RWPE1 (cell line): ENCODE measurements at places on chromosomes 5 and 9.

DNA sequence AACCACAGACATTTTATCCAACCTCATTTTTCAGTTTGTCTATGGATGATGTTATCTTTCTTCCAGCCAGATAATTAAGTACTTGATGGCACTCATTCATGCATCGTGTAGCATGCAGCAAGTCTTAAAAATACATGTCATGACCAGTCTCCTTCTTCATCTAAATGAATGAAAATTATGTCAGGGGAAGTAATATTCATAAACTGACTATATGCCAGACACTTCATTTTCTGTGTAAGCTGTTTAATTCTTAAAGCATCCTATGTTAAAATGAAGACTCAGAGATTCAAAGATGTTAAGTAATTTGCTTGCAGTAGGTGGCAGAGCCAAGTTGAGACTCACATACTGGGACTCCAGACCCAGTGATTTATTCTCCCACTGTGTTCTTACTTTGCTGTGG, 181.7 kb upstream of the CD180 start:
- DNase-seq = no peak

DNA sequence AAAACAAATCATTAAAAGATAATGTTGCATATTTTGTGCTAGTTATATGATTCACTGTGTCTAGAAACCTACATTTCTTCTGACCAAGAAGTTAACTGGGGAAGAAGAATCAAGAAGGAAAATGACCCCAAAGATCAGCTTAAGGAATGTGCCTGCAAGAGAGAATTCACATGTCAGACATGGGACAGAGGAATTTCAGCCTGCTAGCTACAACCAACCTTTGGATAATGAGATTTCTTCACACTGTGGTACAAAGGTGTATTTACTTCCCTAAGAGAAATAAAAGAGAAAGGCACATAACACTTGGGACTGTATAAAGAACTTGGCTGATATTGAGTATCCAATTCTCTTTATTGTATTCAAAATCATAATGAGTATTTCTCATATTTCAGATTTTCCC, 39.6 kb upstream of the ELL2 start:
- no peak for DNase-seq

DNA sequence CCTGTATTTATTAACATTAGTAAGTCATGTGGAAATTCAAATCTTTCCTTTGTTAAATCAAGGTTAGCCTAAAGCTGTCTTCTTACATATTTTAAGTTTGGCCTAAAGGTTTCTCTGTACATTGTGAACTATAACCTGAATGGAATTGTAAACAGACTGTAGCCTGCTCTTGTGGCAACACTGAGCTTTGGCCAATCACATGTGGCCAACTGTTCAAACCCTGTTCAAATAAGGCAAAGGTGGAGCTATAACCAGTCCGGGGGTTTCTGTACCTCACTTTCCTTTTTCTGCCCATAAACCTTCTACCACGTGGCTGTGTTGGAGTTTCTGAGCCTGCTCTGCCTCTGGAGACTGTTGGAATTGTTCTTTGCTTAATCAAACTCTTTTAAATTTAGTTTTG, 3.3 kb upstream of the HAPLN1 start:
- DNase-seq = no peak

DNA sequence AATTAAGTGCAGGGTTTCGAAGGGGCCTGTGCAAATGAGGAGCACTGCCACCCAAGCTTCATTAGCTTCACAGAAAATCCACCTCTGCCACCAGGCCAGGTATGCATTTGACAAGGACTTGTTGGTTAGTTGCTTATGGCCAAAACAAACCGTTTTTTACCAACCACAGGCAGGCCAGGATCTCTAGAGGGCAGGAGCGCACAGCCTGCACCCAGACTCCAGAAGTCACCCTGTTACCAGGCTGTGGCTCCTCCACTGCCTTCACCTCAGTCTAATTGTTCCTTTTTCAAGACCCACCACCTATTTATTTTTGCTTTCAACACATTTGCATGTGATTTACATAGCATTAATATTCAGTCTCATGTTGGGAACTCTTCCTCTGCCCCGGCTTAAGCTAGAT, 78.3 kb upstream of the HSPA9 start:
- peak; percentile 30 for DNase-seq

GRCh38 chr9:13001989-13002580, 227.3 kb downstream of the LURAP1L start:
- no peak for DNase-seq

DNA sequence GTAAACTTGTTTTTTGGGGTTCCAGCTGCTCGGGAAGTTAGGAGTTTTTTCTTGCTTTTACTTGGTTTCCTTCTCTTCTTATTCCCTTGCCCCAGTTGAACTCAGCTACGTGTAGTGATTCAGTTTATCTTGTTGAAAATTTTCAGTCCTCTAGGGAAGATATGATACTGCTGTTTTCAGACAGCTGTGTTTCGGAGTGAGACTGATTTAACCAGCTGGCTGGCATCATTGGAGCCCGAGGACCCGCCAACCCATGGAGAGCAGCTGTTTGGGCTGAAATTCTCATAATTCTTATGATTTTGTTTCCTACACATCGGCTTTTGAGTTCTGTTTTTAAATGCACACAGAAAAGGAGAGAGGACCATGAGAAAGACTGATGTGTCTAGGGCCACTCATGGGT, 271.5 kb downstream of the NR3C1 start:
- DNase-seq = no peak
